Adipocyte (in vitro differentiated cells): ENCODE measurements at places on chromosomes 16 and 17.
A peak's percentile ranks its signal among the peaks of the same experiment; 100 is the strongest.

DNA sequence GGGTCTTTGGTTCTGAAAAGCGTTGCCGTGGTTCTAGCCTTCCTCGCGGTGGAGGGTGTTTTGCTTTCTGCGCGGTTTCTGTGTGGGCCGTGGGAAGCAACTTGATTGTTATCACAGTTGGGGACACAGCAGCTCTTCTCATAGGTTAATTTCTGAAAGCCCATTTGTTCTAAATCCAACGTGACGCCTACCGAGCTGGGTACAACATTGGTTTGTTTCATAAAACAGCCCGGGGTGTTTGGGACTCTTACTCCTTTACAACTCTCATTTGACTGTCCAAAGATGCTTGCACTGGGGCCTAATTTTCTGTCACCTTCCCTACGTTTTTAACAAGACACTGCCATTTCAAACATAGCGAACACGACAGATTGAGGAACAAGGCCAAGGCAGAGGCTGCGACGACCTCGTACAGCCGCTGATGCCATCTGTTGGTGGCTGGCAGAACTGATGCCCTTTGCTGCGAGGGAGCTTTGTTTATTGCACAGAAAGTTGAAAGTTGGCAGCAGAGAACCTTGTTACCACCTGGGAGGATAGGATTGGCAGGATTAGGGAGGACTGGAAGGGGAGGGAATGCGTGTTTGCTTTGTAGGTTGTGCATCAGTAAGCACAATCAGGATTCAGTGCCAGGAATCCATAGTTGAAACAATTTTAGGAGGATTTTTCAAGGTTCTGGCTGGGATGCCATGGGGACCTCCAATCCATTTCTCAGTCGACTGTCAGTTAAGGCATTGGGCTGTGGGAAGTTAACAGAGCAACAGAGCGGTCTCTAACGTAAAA lies 98.3 kb downstream of the PITPNC1 start:
- peak; percentile 72 for DNase-seq

DNA sequence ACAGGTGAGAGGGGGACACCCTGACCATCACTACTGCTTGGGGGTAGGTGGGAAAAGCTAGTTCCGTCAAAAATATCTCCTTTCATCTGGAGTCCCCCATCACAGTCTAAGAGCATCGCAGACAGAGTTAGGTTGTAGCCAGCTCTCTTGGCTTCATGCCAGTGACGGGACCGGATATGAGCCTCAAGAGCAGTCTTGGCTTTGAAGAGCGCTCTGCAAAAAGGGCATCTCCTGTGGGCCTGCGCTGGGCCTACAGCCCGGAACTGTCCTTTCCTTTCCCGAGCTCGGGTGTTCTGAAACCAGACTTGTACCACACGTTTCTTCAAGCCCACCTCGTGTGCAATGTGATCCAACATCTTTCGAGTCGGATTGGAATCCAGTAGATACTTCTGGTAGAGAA lies 253.6 kb downstream of the ZFHX3 start:
- DNase-seq, result no peak

GRCh38 chr17:30068465-30068864 lies 48.2 kb upstream of the NSRP1 start:
- no peak for DNase-seq

GRCh38 chr16:65793781-65794180 lies 572.7 kb upstream of the CDH5 start:
- no peak for DNase-seq

DNA sequence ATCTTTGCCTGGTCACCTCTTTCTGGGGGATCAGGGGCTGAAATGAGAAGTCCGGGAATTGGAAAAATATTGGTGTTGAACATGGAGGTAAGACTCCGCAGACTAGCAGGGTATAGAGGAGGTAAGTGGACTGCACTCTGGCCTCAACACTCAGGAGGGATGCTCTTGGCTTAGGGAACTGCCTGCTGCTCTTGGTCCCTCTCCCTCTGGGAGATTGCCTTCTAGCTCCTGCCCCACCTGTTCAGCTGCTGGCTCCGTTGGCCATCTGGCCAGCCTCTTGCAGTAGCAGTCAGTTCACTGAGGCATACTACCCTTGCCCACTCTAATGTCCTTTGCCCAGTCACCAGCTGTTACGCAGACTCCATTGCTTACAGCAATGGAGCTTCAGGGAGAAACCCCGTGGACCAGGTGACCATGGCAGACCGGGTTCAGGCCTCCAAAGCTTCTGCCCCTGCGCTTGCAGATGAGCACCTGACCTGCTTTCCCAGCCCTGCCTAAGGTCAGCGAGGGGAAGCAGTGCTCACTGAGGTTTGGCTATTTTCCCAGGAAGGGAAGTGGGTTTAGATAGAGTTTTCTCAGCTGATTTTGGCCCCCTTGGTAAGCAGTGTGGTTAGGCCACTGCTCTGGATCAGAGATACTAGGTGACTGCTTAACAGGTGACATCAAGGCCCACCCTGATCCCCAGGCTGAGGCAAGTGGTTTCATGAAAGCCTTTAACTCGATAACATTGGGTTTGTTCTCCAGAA lies 11.9 kb downstream of the CDK5RAP3 start:
- DNase-seq, result no peak
